NCI-H1436 treated with DMSO at 0.1 percent for 48 hours (cell line): ENCODE measurements at places on chromosomes 3 and 15.

- no peak for DNase-seq
Measured at GRCh38 chr15:65326117-65326526, 21.6 kb downstream of the RNU5B-1 start.

GRCh38 chr15:31607656-31608055 is 281.0 kb downstream of the KLF13 start:
- DNase-seq, result no peak

DNA sequence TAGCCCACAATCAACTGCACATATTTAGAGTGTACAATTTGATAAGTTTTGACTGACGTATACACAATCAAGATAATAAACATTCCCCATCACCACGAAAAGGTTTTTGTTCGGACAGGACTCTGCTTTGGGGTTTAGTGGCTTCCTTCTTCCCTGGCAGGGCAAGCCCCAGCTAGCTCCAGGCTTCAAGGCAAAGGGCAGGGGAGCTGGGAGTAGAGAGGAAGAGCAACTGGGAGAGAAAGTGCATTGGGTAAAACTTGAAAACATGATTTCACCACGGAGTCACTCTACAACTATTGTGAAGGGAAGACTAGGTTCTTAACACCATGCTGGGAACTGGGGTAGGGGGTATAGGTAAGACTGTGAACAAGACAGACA is 185.1 kb upstream of the UBE2E1 start:
- no peak for DNase-seq

DNA sequence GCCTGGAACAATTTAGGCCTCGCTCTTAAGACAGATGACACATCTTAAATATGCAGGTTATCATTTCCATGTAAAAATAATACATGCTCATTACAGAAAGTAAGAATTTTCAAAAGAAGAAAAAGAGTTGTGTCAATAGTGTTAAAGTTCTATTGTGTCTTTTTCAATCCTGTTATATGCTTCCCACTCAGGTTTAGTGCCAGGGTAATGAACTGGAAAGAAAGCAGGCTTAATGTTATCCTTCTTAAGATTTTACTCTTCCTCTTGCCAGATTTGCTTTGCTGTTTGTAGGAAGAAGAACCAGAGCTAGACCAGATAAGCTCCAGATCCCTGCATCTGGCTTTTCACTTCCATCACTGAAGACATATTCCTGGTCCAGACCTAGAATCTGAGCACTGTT is 128.6 kb downstream of the TPRG1 start:
- no peak for DNase-seq

GRCh38 chr15:52254391-52254790 is 41.2 kb downstream of the MYO5C start:
- no peak for DNase-seq

GRCh38 chr3:105473521-105474223 is 107.0 kb downstream of the ALCAM start:
- no peak for DNase-seq

DNA sequence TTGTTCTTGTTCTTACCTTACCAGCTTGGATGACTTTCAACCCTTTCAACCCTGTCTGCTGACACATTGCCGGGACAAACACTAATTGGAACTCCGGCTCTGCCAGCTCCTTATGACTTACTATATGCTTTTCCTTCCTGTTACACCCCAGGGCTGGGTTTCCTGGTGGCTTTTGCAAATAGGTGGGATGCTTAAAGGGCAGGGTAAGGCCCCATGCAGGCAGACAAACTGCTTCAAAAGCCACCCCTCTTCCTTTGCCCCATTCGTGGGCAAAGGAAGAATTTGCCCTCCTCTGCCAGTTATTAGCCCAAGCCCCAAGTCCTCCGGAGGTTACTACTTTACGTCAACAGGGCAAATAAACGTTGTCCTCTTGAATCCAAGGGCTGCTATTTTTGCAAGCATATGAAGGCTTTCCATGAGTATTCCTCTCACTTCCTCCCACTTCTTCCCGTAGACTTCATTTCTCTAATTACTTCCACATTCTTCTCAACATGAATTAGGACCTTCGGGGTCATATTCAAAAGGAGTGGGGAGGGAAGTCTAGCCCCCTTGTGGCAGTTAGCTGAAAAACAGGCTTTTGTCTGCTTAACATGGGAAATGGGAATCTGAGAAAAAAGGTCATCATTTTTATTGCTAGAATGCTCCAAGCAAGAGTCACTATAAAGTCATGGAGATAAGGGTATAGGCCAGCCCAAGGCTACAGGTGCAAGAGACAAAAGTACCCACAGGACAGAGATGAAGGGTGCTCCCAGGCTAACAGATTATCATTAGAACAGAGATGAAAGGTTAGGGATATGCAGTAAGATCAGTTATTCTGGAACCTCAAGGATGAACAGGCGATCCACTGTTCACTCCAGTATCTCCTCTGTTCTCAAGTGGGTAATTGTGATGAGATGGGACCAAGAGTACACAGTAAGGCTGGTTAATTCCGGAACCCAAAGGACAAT is 56.3 kb upstream of the FSTL1 start:
- no peak for DNase-seq

DNA sequence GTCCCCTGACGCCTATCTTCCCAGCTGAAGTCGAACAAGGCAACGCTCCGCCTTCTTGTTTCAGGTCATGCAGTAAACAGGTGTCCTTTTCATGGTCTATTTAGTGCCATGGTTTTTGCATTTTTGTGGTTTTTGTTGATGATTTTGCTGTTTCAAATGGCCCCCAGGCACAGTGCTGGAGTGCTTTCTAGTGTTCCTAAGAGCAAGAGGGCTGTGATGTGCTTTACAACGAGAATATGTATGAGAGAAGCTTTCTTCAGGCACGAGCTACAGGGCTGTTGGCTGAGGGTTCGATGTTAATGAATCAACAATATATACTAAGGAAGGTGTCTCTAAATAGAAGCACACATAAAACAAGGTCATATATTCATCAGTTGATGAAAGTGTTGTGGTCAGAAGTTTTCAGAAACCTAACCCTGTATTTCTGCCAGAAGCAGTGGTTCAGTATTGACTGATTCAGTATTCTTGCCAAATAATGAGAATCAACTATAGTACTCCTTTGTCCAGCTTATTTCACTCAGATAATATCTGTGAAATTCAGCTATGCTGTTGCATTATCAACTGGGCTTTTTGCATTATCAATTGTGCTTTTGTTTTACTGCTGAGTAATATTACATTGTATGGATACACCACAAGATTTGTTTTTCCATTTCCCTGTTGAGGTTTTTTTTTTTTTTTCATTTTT is 18.5 kb downstream of the LIMD1 start:
- no peak for DNase-seq

DNA sequence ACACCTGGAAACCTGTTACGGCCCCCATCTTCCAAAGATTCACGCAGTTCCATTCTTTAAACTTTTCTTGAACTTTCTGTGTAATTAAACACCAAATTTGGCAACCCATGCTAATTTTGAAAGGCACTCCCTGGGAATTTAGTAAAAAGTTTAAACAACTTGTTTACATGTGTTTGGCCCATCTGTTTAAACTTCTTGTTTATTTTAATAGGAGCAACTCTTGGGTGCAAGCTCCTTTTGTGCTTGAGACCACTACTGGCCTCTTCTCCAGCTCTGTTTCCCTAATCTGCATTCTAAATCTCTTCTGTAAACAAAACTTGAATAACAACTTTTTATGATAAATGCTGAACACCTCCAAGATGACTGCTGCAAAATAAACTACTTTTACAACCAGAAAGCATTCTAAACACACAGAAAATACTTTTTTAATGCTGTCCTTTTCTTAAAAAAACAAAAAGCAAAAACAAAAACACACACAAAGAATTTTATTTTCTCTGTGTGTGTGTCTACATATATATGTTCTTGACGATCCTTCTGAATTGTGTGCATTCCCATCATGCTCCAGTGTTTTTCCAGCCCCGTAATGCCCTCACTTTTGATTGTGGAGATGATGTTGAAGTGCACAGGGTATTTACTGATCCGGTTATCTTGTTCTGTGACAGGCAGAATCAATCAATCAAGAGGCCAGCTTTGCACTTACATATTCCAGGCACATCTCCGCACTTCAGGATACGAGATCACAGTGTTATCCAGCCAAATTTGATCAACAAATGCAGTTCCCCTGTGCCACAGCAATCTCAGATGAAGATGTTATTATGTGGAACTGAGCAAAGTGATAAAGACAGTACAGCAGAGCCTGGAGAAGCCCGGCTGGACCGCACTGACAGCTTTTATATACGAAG is 416.9 kb downstream of the FOXP1 start:
- no peak for DNase-seq

- no peak for DNase-seq
Measured at GRCh38 chr3:47270526-47270925, 12.1 kb downstream of the KIF9 start.

GRCh38 chr15:76286271-76286879 is 24.9 kb downstream of the ETFA start:
- no peak for DNase-seq

- no peak for DNase-seq
Measured at GRCh38 chr15:41979493-41980266, 7.3 kb upstream of the EHD4 start.

DNA sequence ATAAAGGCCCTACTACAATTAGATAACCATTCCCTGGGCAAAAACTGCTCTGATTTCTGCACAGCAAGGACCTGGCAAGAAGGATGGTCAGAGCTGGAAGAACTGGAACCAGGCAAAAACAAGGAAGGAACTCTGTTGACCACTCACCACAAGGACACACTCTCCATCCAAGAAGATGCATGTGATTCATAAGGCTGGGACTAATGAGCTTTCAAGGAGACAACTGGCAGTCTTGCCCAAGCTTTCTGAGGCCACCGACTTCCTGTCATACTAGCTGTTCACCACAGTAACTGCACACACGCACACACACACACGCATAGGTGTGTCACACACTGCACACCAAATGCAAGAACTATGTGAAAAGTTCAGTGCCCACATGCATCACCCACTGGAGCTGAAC is 256.6 kb downstream of the OCA2 start:
- no peak for DNase-seq

GRCh38 chr15:99371180-99372103 is 120.2 kb downstream of the LRRC28 start:
- no peak for DNase-seq

GRCh38 chr3:126098391-126098858 is 14.5 kb upstream of the SLC41A3 start:
- no peak for DNase-seq

DNA sequence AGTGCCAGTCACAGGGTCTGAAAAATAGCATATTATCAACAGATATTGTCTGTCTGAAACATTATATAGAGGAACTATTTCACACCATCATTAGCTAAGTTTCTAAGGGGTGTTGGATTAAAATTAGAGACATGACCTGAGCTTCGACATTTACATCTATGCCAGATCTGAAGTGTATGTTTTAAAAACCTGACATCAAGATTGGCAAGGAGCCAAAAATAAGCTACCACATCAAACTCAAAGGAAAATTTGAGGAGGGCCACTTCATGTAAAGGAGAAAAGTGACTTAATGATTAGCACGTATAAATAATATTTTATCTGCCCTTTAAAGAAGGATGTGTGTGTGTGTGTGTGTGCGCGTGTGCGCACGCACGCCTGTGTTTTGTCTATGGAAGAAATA is 752.0 kb upstream of the GRM7 start:
- DNase-seq, result no peak

- no peak for DNase-seq
Measured at GRCh38 chr3:111667621-111668239, 72.6 kb upstream of the ZBED2 start.

- DNase-seq, result no peak
Measured at GRCh38 chr3:185744997-185745843, 79.6 kb downstream of the IGF2BP2 start.

- no peak for DNase-seq
Measured at GRCh38 chr3:73733746-73734145, 109.0 kb upstream of the PDZRN3 start.

DNA sequence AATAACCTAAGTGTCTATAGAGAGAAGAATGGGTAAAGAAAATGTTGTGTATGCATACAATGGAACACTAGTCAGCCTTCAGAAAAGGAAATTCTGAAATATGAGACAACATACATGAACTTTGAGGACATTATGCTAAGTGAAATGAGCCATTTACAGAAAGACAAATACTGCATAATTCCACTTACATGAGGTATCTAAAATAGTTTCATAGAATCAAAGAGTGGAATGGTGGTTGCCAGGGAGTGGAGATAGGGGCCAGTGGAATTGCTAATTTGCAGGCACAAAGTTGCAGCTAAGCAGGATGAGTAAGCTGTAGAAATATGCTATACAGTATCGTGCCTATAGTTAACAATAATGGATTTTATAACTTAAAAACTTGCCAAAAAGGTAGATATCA is 779.6 kb upstream of the ARPP21 start:
- no peak for DNase-seq

GRCh38 chr3:190076601-190077394 is 43.9 kb downstream of the P3H2 start:
- DNase-seq, result no peak

GRCh38 chr3:33046521-33046920 is 50.4 kb downstream of the GLB1 start:
- DNase-seq, result no peak

GRCh38 chr15:98505611-98506031 is 142.7 kb upstream of the IGF1R start:
- DNase-seq, result no peak

DNA sequence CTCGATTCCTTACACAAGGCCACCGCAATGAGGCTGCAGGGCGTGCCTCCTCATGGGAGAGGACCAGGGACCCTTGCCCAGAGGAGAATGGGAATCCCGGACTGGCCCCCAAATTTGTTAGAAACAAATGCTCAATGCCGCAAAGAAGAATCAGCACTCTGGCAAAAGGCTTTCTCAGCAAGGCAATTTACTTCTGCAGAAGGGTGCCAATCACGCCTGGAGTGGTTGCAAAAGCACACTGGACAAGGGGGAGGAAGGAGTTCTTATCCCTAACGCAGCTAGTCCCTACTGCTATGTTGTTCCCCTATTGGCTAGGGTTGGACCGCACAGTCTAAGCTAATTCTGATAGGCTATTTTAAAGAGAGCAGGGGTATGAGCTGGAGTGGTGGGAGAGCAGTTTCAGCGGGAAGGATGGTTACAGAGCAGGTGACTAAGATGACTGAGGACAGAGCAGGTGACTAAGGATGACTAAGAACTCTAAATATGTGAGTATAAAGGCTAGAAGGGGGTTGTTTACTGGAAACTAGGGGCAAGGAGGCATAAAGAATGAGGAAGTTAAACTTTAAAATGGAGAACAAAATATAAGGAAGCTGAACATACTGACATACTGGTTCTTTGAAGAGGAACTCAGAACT is 48.5 kb downstream of the KATNBL1 start:
- no peak for DNase-seq

DNA sequence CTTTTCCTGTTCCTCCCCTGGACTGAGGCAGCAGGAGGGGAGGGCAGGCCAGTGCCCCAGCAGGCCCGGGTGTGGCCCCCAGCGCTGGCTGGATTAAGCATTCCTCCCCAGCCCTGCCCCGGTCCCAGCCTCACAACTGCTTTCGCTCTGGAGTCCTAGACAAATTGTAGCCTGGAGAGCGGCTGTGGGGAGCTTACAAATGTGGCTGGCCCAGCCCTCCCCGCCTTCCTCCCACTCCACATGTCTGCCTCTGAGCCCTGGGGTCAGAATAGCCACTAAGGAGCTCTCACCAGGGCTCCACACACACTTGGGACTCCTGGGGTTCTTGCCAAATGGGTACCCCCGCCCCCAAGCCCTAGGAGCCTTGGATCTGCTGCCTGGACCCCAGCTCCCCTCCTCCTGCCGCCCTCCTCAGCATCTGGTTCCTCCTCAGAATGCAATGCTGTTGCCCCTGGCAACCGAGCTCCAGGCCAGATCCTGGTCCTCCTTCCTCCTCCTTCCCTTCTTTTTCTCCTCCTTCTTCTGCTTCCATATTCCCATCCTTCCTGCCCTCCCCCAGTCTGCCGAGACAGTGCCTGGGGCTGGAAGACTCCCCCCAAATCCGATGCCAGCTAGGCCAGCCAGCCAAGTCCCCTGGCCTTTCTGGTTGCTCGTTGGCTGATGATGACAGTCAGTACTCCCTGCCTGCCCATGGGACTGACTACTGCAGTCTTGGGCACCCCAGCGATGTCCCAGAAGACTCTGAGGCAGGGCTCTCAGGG is 91.1 kb downstream of the LINGO1 start:
- DNase-seq, result no peak
